HCT116 (cell line): ENCODE measurements at places on chromosomes 7 and 10. TPM values are rescaled to one million over a fixed set of nuclear protein-coding genes. Genes with fewer than 3 reads are reported as not detected.

Gene LRRN3
- total RNA-seq: 0.07 TPM

GRCh38 chr7:31054608-31055278 lies 2.6 kb downstream of the ADCYAP1R1 start:
- no peak for DNase-seq

- DNase-seq: no peak
Observed at GRCh38 chr10:133096616-133097269, 9.0 kb downstream of the ADGRA1 start.

Gene GNG11
- total RNA-seq: not detected

Gene MCU
- 26.8 TPM for total RNA-seq

DNA sequence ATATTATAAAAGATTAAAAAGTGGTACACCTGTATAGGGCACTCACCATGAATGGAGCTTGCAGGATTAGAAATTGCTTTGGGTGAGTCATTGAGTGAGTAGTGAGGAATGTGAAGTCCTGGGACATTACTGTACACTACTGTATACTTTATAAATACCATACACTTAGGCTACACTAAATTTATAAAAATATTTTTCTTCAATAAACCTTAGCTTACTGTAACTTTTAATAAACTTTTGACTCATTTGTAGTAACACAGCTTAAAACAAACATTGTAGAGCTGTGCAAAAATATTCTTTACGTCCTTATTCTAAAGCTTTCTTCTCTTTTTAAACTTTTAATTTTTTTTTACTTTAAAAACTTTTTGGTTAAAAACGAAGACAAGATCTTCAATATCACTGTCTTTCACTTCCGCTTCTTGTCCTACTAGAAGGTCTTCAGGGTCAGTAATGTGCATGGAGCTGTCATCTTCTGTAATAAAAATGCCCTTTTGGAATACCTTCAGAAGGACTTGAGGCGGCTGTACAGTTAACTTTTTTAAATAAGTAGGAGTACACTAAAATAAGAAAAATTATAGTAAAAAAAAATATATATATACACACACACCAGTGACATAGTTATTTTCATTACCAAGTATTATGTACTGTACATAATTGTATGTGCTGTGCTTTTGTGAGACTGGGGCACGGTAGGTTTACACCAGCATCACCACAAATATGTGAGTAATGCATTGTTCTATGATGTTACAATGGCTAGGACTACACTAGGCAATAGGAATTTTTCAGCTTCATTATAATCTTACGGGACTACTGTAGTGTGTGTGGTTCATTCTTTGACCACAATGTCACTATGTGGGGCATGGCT lies 3.5 kb downstream of the STK31 start:
- no peak for DNase-seq

GRCh38 chr7:131038153-131038552 lies 289.5 kb upstream of the MKLN1 start:
- DNase-seq: no peak

Gene AKR1D1
- total RNA-seq: 0.10 TPM

- no peak for DNase-seq
Observed at GRCh38 chr10:43931308-43931930, 282.7 kb upstream of the ZNF32 start.
